ENCODE measurements at places on chromosomes 6 and 20. TPM values are rescaled to one million over a fixed set of nuclear protein-coding genes. Genes with fewer than 3 reads are reported as not detected.

Gene EYA4
- 0.27 TPM for total RNA-seq

Gene NR2E1
- not detected for total RNA-seq

GRCh38 chr6:15735567-15736265, 72.9 kb upstream of the DTNBP1 start:
- no peak for DNase-seq

- no peak for DNase-seq
Observed at GRCh38 chr6:146277142-146277541, 248.3 kb downstream of the GRM1 start.

- no peak for DNase-seq
Observed at GRCh38 chr6:119148825-119149525, 70.5 kb upstream of the FAM184A start.

DNA sequence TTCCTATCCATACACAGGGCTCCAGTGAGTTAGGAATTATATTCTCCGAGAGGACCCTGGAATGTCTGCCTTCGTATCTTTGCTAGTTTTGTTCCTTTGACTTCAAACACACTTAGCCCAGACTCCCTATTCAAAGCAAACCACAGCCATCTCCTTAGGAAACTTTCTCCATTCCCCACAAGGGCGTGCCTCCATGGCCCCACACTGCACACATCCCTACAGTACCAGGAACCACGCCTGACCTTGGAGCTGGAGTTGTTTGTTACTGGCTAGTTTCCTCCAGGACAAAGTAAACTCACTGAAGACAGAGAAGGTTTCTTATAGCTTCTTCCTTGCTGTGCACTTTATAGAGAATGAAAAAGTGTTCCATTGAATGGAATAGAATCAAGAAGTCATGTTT, 412.8 kb upstream of the AGPAT4 start:
- no peak for DNase-seq

Gene SYNDIG1
- 0.32 TPM for total RNA-seq

GRCh38 chr6:31740397-31741223, 805 bp downstream of the MSH5 start:
- peak; percentile 60 for DNase-seq

Gene ITCH
- total RNA-seq, result 35.2 TPM

Gene MED23
- total RNA-seq, result 33.2 TPM

Gene VARS2
- 13.1 TPM for total RNA-seq

DNA sequence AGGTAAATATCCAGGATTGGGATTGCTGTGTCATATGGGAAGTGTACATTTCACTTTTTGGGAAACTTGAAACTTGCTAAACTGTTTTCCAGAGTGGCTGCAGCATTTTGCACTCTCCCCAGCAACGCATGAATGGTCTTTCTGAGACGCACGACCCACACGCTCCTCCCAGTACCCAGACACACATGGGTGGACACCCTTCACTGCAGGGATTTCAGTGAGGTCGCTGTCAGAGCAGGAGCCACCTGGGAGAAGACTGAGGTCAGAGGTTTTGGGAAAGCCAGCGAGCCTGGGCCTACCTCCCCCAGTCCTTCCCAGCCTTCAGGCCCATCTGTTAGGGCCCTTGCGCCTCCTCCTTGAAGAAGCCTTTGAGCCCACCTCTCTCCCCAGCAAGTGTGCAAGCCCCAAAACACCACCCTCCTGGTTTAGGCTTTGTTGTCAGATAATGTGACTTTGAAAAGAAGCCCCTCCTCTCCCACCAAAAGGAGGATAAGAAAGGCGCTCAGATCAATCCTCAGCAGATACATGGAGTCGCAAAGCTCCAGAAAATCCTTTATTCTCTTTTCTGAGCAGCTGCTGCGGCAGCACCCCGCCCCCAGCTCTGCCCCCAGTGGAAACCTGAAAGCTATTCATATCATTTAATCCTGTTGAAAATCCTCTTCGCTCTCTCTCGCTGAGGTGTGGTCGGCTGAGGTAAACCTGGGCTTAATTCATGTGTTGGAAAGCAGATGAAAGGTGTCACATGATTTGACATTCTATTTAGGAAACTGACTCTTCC, 12.7 kb upstream of the JAG1 start:
- no peak for DNase-seq

- DNase-seq, result no peak
Observed at GRCh38 chr6:68059261-68059660, 575.8 kb upstream of the ADGRB3 start.

GRCh38 chr6:11153447-11153846, 41.9 kb upstream of the ERVFRD-1 start:
- DNase-seq, result no peak

GRCh38 chr6:168124158-168124557, 45.1 kb upstream of the FRMD1 start:
- no peak for DNase-seq

GRCh38 chr6:52610011-52610410, 33.2 kb upstream of the TRAM2 start:
- DNase-seq, result no peak

Gene ENPP5
- total RNA-seq, result not detected

GRCh38 chr6:125717120-125717731, 32.2 kb upstream of the HEY2 start:
- DNase-seq, result no peak

DNA sequence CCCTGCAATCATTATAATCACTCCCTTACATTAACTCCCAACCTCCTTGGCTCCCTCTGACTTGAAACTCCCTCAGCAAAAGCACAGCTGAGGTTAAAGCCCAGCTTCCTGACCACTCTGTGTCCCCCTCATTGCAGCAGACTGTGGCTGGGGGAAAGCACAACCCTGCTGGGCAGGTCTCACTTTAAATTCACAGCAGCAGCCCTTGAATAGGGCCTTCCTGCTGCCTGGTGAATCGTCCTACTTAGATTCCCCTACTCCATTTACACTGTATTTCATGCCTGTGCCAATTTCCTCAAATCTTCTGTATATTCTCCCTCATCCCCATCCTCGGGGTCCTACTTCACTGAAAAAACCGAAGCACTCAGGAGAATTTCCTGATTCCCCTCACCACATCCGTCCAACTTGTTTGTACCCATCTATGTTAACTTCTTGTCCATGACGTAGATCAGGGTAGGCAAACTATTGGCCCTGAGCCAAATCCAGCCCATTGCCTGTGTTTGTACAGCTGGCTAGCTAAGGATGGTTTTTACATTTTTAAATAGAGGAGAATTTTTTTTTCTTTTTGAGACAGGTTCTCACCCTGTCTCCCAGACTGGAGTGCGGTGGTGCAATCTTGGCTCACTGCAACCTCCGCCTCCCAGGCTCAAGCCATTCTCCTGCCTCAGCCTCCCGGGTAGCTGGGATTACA, 31.5 kb upstream of the GCM1 start:
- DNase-seq, result peak; percentile 59

Gene GJA1
- total RNA-seq, result 12.2 TPM

- DNase-seq, result no peak
Observed at GRCh38 chr6:27837625-27838057, 74.6 kb downstream of the OR2B2 start.

Gene PBOV1
- not detected for total RNA-seq

DNA sequence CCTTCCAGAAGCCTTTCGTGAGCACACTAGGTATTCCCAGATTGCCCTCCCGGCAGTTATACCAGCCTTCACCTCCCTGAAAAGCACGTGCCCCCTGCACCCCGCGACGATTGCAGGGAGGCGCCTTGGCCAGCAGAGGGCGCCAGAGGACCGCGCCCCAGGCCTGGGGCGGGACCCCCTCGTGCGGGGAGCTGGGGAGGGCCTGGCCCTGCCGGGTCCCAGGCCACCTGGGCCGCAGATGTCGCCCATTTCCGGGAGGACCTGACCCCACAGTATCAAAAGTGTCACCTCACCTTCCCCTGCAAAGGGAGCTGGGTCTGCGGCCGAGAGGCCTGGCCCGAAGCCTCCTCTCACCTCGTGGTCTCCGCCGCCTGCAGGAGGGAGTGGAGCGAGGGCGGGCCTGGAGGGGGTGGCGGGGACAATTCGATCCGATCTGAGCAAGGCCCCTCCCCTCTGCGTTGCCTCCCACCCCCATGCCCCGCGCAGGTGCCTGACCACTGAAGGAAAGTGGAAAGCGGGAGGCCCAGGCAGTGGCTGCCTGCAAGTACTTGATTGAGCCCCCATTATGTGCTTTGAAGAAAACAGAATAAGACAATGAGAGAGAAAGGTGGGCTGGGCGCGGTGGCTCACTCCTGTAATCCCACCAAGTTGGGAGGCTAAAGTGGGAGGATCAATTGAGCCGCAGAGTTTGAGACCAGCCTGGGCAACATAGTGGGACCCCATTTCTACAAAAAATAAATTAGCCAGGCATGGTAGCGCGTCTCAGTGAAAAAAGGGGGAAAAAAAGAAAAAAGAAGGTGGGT, 3.5 kb upstream of the SNAI1 start:
- peak; percentile 57 for DNase-seq

Gene BPIFB1
- total RNA-seq, result not detected

- DNase-seq, result no peak
Observed at GRCh38 chr6:101840100-101840499, 446.6 kb downstream of the GRIK2 start.

DNA sequence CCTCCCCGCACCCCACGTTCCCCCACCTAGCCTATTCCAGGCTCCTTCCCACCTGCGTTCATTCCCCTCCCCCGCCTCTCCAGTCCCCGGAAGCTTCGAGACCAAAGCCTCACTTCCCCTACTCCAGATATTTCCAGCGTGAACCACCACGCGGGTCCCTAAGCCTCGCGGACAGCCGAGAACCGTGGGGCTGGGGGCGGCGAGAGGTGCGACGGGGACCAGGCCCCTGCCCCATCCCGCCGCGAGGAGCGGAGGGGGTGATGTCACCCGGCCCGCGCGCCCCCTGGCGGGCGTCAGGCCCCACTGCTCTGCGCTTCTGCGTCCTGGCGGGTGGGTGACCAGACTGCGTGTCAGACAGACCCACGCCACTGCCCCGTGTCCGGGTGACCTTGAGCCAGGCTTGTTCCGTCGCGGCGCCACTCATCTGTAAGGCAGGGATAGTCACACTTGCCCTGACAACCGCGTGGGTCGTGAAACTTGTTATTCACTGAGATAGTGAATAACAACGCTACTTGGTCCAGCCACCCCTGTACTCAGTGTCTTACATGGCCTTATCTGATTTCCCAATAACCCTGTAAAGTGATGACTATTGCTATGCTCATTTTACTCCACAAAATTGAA, 9.0 kb upstream of the HSP90AB1 start:
- DNase-seq, result peak; percentile 85

- no peak for DNase-seq
Observed at GRCh38 chr6:109429496-109429895, 10.9 kb downstream of the PPIL6 start.

- no peak for DNase-seq
Observed at GRCh38 chr6:99745651-99746050, 139.0 kb downstream of the PRDM13 start.

GRCh38 chr6:117956386-117956785, 49.3 kb downstream of the SLC35F1 start:
- no peak for DNase-seq

DNA sequence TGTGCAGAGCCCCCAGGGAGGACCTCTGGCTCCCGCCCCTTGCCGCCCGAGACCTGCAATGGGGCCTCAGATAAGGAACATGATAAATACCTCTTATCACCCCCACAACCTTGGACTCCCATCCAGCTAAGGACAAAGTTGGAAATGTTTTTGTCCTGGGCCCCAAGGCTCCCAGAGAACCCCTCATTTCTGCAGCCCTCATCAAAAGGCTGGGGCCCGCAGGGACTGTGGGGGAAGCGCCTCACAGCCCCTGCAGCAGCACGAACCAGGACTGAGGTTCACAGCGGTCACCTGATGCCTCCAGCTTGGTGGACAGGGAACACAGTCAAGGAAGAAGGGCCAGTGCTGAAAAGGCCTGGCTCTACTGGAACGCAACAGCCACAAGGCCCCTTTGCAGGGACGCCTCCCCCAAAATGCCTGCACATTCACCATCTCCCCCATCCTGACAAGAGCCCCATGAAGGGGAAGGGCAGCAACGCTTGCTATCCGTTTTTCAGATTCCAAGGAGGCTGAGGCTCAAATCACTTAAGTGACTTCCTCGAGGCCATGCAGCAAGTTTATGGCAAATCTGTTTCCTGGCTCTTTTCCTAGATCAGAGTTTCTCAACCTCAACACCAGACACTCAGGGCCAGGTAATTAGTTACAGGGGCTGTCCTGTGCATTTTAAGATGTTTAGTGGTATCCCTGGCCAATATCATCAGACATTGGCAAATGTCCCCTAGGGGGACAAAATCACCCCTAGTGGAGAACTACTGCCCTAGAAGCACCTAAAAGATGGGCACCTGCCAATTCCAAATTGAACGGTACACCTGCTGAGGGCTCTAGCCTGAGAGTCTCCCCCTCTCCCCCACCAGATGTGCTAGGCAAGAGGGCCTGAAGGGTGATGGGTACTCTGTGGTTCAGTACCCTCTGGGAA, 10.6 kb downstream of the TFEB start:
- DNase-seq, result no peak

- DNase-seq, result no peak
Observed at GRCh38 chr20:44805979-44806620, 4.2 kb downstream of the RIMS4 start.

- no peak for DNase-seq
Observed at GRCh38 chr6:11828262-11828870, 49.8 kb upstream of the ADTRP start.

DNA sequence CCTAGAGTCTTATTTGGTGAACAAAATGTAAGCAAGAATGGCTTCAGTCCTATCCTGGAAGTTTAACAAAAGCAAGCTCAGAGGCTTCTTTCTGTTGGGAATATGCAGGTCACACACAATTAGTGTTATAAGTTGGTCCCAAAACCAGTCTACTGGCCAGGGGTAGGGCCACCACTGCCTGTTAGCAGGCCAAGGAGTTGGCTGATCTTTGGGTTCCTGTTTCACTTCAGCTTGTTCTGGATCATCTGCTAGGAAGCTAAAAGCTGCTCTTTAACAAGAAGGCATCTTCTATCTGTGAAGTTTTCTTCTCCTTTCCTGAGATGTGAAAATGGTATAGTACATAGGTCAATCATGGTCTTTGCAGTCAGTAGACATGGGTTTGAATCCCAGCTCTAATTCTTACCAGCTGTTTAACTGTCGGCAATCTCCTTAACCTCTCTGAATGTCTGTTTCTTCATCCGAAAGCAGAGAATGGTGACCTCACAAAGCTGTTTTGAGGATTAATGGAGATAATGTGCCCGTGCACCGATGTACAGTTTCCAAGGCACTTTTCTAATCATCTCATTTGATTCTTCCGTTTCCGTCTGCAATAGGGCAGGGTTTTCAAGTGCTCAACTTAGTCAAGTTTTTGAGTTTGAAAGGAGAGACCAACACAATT, 271.2 kb upstream of the TAB2 start:
- no peak for DNase-seq

GRCh38 chr20:14700639-14700960, 363.2 kb upstream of the FLRT3 start:
- peak; percentile 14 for DNase-seq

DNA sequence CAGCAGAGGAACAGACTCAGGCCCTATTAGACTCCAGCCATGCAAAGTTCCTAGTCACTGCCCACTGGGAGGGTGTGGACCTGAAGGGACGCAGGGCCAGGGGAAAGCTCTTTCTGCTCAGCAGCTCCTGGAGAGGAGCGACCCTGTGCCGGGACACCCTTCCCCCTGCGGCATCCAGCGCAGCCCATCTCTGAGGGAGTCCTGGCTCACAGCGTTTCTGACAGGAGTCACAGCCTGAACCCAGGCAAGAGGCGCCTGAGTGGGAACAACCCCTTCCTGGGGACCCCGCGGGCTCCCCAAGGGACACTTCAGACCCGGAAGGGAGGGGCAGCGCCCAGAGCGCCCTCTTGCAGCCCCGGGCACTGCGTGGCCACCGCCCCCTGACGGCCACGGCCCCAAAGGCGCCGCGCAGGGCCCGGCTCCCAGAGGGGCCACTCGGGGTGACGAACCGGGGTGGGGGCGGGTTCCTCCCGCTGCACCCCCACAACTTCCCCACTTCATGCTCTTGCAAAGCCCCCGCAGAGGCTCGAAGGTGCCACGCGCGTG, 862 bp downstream of the UCKL1 start:
- peak; percentile 56 for DNase-seq
